ENCODE measurements at places on chromosomes 6 and 20.
A peak's percentile ranks its signal among the peaks of the same experiment; 100 is the strongest.

DNA sequence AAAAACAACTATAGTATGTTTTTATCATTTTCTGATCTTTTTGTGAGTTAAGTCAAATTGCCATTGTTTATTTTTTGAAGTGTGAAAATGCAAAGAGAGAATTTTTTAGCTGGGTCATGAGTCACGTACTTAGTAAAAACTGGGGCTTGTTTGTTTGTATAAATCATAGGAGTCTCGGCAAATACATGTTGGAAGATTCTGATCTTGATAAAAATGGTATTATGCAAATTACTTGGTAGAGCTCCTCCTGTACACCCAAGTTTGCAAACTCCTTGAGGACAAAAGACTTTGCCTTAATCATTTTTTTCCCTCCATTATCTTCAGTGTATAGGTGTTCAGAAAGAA, 25.8 kb downstream of the TBPL1 start:
- DNase-seq, result no peak

GRCh38 chr6:117960877-117961276, 53.8 kb downstream of the SLC35F1 start:
- no peak for DNase-seq

DNA sequence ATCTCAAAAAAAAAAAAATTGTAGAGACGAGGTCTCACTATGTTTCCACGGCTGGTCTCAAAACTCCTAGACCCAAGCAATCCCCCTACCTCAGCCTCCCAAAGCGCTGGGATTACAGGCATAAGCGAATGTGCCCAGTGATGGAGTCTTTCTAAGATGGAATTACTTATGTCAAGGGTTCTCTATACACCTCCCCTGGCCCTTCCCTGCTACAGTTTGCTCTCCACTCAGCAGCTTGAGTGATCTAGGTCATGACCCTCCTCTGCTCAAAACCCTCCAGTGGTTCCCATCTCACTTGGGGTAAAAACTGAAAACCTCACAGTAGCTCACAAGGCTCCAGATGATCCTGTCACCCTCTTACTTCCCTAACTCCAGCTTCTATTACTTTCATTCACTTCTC, 1.8 kb upstream of the DNPH1 start:
- DNase-seq, result no peak

GRCh38 chr6:91865889-91866288, 1279.0 kb upstream of the MAP3K7 start:
- DNase-seq, result no peak

DNA sequence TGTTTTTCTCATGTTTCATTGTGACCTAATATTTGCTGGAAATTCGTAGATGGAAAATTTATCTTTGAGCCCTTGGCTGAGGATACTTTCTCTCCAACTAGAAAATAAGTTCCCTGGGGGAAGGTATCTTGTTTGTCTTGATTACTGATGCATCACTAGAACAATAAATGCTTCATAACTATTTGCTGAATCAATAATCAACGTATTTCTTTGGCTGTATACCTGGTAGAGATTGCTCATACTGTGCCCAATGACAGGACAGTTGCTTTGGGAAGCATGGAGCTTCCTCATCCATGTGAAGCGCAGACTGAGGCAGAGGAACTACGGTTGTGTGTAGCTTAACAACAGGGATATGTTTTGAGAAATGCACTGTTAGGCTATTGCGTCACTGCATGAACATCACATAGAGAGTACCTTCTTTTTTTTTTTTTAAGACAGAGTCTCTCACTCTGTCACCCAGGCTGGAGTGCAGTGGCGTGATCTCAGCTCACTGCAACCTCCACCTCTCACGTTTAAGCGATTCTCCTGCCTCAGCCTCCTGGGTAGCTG, 34.2 kb upstream of the RPN2 start:
- peak; percentile 1 for DNase-seq

DNA sequence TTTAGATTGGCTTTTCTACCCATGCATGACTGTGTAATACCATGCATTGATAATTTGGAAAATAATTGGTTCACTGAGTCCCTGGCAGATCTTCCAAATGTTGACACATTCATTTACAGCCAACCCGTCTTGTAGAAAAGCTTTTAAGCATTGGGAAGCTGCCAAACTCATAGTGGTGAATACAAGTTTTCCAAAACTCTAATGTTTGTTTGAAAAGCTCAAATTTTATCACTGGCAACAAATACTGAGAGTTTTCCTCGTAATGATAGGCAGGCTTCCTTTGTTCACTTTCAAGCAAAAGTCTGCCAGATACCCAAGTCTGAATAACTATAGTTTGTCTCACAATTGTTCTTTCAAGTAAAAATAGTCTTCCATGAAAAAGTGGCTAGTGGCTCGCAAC, 143.0 kb downstream of the FIG4 start:
- DNase-seq, result no peak

- DNase-seq, result no peak
Observed at GRCh38 chr6:88298066-88298845, 132.1 kb upstream of the CNR1 start.

DNA sequence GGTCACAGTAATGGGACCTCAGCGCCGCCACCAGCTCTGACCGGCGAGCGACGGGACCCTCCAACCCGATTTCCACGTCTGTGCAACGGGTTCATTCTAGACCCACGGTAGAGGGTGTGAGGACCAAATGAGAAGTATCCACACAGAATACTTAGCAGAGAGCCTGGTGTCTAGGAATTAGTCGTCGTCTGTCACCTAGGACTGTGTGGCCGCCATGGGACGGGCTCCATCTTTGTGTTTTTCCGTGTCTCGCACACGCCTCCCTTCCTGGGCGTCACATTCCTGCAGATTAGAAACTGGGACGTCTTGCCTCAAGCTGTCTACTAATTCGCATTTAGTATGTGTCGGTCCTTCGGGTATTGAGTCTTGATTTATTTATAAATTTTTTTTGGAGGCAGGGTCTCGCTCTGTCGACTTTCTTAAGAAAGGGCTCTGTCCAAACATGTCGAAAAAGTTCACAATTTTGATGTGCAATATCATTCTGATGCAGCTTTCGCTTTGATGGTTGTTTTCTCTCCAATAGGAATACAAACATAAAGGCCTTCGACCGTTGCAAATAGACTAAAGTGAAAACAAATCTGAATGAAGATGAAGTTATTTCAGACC, 563 bp downstream of the MGME1 start:
- no peak for DNase-seq

GRCh38 chr20:53950031-53950430, 120.4 kb downstream of the BCAS1 start:
- DNase-seq, result no peak

DNA sequence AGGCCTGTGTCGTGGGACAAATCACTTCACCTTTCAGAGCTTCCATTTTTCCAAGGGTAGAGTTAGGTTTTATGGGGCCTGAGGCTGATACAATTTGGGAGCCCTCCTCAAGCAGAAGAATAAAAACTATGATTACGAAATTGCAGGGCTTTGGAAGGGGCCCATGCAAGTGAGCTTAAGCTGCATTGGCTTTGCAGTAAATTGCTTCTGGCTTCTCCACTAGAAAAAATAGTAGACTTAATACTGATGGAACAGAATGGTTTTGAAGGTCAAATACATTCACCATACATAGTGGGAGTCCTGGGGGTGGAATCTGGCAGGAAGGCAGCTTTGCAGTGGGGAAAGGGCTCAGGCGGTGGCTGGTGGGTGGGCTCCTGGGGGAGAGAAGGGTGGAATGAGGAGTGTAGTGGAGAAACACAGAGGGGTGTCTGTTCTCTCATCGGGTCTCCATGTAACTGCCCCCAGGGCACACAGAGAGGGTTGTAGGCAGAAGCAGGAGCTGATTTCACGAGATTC, 55.9 kb upstream of the RNF24 start:
- DNase-seq, result no peak

- DNase-seq, result no peak
Observed at GRCh38 chr20:62925420-62926228, 681 bp downstream of the DIDO1 start.

DNA sequence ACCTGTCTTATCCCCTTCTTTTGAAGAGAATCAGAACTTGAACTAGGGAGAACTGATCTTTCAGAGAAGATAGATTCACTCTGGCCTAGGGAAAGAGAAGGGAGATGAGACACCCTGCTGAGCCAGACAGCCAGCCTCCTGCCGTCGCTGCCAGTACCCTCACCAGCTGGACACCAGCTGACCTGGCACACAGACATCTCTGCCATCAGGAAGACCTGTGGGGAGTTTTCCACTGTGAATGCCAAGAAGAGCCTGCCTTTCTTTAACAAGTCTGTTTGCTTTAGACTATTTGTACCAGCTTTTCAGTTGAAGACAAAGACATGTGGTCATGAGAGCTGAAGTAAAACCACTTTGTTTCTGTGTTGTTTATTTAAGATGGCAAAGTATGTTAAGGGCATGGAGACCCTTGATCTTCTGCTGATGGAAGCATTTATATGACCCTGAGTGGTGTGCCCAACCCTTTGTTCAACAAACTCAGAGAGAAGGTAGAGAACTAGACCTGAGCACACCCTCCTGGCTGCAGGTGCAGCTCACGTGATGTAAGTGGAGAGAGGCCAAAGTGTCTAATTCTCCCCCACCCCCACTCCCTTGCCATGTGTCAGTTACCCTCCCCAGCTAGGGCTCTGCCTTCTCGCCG, 82.3 kb upstream of the SLC24A3 start:
- DNase-seq, result no peak

DNA sequence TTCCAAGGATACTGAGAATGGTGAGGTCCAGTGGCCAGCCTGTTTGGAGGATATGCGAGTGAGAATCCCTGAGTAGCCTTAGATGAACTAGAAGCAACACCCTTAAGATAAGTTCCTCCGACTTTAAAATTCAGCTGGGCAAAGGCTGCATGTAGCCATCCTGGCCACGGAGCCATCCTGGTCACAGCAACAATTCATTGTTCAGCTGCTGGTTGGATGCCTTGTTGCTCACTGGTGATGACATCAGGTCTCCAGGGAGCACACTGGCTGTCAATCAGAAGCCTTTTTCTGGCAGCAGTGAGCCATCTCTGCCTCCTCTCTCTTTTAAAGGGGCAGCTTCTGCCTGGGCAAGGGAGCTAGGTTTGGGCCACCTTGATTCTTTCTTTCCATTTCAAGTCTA, 22.4 kb upstream of the RIMS4 start:
- no peak for DNase-seq

DNA sequence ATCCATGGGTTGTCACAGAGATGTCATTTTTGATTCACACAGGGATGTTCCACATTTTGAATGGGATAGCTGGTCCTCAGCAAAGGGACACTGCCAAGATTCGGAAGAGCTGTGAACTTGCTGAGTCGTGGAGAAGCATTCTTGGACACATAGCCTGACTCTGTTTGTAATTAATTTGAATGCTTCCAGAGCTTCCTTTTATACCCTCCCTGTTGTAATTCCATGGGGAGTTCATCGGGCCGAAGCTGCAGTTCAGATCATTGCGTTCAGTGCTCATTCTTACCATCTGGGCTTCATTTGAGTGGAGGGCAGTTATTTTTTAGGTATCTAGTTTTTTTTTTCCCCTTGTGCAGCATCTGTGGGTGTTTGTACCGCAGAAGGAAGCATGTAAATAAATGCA, 126.5 kb downstream of the SLC24A3 start:
- no peak for DNase-seq

DNA sequence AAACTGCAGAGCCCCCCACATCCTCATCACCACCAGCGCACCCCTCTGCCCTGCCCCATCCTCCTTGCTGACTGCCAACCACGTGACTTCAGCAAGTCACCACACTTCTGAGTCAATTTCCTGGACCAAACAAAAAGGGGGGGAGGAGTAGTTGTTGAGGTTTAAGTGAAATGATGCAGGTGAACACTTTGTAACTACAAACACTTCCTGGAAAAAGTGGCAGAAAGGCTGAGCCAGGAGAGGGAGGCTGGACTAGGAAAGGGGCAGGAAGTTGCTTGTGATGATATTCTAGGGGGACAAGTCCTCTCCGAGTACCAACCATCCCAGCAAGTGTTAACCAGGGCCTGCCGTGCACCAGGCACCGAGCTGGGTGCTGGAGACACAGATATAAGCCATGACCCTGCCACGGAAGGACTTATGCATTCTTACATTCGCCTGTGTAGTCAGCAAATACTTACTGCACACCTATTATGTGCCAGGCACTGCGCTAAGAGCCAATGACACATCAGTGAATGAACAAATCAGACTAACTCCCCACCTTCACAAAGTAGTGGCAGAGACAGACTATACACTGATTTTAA, 67.3 kb downstream of the PREX1 start:
- DNase-seq, result peak; percentile 55

GRCh38 chr6:121430514-121431460, 4.7 kb upstream of the GJA1 start:
- no peak for DNase-seq

DNA sequence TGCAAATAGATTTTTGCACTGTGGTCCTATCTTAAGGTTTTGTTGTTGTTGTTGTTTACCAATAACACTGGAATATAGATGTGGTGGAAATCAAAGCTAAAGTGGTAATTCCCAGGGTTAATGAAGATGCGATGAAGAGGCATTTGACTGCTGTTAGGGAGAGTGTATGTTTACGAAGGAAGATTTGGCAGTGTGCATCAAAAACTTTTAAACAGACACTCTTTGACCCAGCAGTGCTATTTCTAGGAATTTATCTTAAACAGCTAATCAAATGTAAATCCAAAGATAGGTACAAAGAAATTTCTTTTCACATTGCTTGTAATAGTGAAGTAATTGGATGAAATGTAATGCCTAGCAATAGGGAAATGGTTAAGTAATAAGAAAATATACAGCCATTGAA, 34.0 kb downstream of the KDM1B start:
- no peak for DNase-seq

DNA sequence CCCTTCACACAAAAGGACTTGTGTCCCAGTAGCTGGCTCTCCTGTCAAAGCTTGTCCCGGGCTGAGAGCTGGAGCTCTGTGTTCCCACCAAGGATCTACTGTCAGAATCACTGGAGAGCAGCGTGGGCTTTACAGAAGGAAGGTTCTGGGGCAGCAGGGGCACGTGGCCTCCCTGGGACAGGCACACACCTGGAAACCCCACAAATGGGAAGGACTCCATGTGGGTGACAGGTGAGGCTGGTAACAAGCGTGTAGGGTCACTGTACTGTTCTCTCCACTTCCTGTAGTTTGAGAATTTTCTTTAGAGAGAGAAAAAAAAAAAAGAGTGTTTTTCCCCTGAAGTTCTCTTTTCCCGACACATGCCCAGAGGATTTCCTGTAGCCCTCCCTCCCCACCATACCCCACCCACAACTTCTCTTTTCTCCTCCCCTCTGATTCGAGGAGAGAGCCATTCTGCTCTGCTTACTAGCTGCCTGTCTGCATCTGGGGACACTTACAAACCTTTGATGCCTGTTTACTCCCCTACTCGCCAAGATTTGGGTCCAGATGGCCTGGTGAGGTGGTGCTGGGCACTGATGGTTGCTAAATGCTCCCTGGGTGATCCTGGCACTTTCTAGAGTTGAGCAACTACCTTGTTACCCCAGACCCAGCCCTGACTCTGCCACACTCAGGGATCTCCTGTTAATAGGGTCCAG, 84.1 kb upstream of the SIRPA start:
- DNase-seq, result peak; percentile 57

All from AML-193 (cell line).